ENCODE measurements at places on chromosomes 6 and 20.
A peak's percentile ranks its signal among the peaks of the same experiment; 100 is the strongest.

DNA sequence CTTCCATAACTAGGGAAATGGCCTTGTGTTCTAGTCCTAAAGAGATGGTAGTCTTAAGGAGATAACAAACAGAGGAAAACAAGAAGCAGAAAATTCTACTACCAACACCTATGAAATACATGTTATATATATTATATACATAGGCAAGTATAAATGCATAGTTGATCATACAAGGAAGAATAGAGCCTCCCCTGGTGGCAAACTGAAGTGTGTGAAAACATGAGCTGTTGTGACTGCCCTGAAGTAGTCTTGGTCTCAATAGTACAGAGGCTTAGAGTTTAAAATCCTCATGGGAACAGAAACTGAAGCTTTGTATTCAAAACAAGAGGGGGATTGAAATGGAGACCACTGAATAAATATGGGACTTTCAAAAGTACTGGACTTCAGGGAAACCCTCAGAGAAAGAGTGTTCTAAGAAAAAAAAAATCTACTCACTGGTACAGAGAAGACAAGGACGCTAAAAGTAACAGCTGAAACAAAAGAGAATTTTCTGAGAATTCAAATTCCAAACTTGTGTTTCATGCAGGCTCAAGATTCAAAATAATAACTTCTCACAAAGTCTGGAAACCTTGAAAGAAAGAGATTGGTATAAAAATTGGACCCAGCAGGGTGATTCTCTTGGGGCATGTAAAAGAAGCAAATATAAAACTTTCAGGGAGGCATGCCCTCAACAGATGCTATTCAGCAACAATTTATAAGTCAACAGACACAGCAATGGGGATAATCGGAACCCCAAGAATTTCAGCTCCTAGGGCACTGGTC lies 59.7 kb upstream of the SAMD3 start:
- peak; percentile 31 for DNase-seq

DNA sequence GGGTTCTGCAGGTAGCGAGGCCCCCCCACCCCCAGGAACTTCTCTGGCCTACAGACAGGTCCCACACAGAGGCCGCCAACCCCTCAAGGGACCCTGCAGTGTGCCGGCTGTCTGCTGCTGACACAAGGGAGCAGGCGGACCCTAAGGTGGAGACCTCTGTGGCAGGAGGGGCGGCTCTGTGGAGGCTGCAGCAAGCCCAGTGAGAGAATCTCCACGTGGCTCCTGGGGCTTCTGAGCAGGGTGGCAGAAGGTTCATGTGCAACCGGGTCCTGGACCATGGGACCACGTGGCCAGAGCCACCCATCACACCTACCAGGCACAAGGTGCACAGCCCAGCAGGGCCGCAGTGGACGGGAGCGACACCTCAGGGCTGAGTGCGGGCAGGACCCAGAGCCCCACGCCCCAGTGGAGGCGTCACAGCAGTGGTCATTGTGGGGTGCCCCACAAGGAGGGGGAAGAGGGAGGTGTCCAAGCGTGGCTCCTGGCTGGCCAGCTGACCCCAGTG lies 4.3 kb downstream of the ARFRP1 start:
- DNase-seq = no peak

DNA sequence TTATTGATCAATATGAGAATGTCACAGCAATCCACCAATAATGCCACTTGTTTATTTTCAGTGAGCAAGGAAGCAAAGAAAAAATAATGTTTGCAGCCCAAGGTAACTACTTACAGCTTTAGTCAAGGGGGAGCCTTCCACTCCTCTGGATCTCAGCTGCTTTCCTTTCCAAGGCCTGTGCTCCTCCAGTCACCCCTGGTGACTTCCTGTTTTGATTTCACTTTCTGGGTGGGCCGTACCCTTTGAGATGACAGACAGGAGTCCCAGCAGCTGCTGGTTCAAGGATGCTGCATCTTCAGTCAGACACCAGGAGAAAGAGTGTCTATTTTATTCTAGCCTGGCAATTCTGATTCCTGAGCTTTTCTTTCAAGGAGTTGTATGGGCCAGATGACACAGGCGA lies 5.6 kb upstream of the VNN2 start:
- DNase-seq = peak; percentile 63

DNA sequence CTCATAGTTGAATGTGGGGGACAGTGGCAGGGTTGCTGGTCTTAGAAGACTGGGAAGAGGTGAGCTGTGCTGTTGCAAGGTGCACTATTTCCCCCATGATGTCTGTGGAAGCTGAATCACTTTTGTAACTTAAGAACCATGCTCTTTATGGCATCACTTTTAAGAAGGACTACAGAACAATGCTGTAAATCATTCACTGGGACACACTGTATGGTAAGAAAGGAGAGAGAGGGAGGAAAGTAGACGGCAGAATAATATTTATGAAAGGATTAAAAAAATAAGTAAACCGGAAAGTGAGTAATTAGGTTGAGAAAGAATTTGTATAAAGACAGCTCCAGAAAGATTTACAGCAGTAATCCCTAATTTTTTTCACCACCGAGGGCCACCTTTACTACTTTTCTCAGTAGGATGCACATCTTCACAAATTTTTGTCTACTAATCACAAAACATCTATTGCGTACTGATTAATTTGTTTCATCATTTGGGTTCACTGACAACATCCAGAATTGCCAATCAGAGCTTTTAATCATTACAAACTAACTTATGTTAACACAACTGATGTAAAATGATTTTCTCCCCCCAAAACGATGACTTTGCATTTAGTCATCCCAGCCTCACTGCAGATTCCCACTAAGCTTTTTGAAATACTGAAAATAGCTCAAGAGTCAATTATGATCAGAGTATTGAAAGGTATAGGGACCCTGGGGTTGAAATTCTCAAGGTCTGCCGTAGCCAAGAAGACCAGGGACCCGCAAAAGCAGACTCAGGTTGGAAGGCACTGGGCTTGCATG lies 560.7 kb upstream of the NOX3 start:
- no peak for DNase-seq

GRCh38 chr6:113428702-113429101 lies 428.4 kb upstream of the MARCKS start:
- DNase-seq = no peak

DNA sequence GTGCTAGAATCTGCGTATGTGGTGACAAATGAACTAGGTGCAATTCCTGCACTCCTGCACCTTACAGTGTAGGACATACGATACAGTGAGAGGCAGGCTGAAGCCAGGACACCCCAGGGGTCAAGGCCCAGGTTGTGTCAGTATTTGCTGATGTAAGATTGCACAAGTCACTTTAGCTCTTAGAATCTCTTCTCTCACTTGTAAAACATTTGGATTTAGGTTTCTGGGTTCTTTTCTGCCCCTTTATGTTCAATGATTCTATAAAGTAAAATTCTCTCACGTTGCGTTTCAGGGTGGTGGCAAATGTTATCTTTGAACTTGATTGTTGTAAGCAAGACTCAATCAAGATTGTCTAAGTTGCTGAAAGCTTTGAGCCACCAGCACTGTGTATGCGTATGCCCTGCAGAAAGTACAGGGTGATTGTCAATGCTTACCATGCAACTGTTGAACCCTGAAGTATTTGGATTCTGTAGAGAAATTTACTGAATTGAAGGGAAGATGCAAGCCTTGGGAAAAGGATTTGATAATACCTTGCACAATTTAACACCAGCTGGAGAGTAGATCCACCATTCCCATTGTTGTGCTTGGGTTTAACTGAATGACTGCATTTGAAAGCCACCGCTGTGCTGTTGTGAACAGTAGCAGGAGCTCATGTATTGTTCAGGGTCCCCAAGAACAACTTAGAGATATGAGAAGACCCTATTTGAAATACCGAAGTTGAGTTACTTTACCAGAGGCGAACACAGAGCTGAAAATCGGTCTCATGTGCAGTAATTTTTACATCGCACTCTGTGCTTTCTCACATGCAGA lies 106.1 kb upstream of the CITED2 start:
- no peak for DNase-seq

DNA sequence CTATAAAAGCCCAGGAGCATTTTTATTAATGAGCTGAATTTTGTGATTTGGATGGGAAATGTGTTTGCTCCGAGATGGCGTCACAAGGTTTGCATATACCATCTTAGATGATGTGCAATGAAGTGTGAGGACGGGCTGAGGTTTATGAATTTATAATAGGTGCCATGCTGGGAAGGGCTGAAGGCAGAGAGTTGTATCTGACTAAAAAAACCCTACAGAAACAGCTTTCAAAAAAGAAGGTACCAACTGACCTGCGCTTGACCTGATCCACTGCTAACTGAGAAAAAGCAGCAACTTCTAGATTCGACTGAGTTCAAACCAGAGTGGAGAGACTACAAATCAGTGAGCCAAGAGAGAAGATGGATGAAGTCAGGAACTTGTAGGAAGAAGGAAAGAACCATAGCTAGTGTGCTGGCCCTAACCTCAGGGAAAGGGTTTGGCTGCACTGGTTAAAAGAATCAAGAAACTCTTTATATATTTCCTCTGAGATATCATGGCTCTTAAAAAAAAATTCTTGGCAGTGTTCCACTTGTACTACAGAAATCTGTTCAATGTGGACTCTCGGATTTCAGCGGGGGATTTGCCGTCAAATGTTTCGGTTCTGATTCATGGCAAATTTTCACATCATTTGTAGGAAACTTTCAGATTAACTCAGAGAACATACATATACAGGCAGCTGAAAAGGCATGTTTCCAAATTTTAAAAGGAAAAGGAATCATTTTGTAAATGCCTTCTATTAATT lies 56.5 kb upstream of the HDGFL1 start:
- DNase-seq = no peak

DNA sequence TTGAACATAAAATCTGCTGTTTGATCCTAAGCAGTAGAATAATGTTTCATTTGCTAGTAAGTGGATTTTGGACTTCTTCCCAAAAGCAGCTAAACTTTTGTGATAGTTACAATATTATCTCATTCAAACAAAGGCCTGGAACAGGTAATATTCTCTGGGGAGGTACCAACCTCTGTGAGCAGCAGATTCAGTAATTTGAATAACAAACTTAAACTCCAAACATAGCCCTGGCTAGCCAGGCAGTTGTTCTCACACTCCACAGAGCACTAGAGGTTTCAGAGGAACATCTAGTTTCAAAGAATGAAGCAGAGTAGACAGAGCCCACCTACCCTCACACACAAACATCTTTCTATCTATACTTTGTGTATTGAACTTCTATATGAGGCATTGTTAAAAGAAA lies 40.9 kb downstream of the LGSN start:
- DNase-seq = no peak

GRCh38 chr6:79947191-79948186 lies at the start of gene ELOVL4:
TSS of gene ELOVL4 (minus strand) at chr6:79947553. CDS start at chr6:79947279, 274 bp downstream.
- DNase-seq = peak; percentile 55

- DNase-seq = no peak
These were observed 537.4 kb upstream of the MMS22L start for GRCh38 chr6:97820400-97820799.
